ENCODE measurements at places on chromosomes 12 and 14.
A peak's percentile ranks its signal among the peaks of the same experiment; 100 is the strongest.

DNA sequence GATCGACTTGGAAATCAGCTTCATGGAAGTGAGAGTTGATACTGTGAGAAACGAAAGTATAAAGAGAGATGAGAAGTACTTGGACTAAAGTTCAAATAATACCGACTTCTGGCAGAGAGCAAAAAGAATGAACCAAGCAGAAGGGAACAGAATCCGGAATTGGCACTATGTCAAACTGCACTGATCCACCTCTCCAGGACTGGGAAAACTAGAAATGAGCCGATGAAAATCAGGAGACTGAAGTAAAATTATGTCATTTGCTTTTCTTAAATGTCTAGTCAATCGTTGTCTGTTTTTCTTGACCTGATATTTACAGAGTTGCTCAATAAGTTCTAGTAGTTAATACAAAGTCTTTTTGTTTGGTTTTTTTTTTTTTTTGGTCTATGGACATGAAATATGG, 163.0 kb upstream of the FOXG1 start:
- H3K4me1 ChIP-seq = no peaks in the 10 kb centered on the region
- H3K27me3 ChIP-seq = no peaks in the 10 kb centered on the region
- no peak for DNase-seq
- no peak overlapping the region for H3K27ac ChIP-seq
- H3K4me3 ChIP-seq = no peak overlapping the region
- no peaks in the 10 kb centered on the region for H3K36me3 ChIP-seq

- no peaks in the 10 kb centered on the region for H3K4me1 ChIP-seq
- H3K27ac ChIP-seq = no peak overlapping the region
Observed at GRCh38 chr14:69873877-69874780, 5.1 kb upstream of the SMOC1 start.

GRCh38 chr12:42770261-42770660, 180.7 kb upstream of the PRICKLE1 start:
- no peak overlapping the region for H3K27ac ChIP-seq
- no peak for DNase-seq
- no peak overlapping the region for H3K4me3 ChIP-seq
- no peaks in the 10 kb centered on the region for H3K27me3 ChIP-seq

DNA sequence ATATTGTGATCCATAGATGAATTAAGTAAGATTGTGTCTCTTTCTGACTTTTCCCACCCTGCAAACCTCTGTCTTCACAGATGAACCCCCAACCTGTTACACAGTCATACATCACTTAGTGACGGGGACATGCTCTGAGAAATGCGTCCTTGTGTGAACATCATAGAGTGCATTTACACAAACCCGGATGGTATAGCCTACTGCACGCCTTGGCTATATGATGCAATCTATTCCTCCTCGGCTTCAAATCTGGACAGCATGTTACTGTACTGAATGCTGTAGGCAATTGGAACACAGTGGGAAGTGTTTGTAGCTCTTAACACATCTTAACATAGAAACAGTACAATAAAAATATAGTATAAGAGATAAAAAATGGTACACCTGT, 7.4 kb upstream of the TESPA1 start:
- no peak overlapping the region for H3K4me3 ChIP-seq
- no peaks in the 10 kb centered on the region for H3K27me3 ChIP-seq
- peak overlapping the region; percentile 60 for H3K27ac ChIP-seq
- H3K4me1 ChIP-seq = peaks cover 57% of the 10 kb centered on the region
- no peak for DNase-seq
- H3K36me3 ChIP-seq = no peaks in the 10 kb centered on the region

- no peaks in the 10 kb centered on the region for H3K4me1 ChIP-seq
- DNase-seq = no peak
- H3K27ac ChIP-seq = no peak overlapping the region
- no peaks in the 10 kb centered on the region for H3K27me3 ChIP-seq
Observed at GRCh38 chr12:58847901-58848600, 72.3 kb downstream of the LRIG3 start.

- no peaks in the 10 kb centered on the region for H3K36me3 ChIP-seq
- peaks cover 23% of the 10 kb centered on the region for H3K4me1 ChIP-seq
- H3K4me3 ChIP-seq = no peak overlapping the region
Observed at GRCh38 chr12:121773011-121773777, 20.3 kb downstream of the RHOF start.

GRCh38 chr12:88562151-88562550, 18.1 kb downstream of the KITLG start:
- no peak overlapping the region for H3K27ac ChIP-seq
- no peak for DNase-seq
- H3K4me1 ChIP-seq = no peaks in the 10 kb centered on the region
- H3K27me3 ChIP-seq = no peaks in the 10 kb centered on the region

DNA sequence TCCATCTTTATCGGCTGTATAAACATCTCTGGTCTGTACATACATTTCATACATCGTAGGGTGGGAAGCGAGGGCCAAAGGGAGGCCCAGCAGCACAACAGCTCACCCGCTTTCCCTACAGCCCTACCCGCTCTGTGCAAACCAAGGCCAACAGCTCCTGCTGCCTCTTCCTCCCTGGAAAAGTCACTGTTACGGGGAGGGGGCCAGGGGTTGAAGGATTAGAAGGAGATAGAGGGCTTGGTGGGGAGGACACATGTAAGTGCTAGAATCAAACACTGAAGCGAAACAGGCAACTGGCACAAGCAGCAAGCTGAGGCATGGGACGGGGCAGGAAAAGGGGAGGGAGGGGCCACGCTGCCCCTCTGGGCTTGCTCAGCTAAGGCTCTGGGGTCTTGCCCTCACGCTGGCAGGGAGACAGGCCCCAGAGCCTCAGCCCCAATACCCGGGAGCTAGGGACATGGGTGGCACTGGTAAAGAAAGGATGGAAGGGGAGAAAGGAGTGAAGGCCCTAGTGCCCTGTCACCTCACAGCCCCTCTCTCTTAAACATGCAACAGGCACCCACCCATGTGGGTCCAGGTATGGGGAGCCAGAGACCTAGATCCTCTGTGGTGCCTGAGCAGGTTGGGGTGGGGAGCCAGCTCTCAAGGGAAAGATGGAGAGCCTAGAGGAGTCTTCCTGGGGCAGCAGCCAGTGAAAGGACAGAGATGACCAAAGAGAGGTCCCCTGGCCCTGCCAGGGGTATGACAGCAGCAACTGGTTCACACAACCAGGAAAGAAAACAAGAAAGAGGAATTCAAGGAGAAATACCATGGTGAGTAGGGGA, 14.4 kb downstream of the SPRYD3 start:
- peaks cover 7% of the 10 kb centered on the region for H3K4me1 ChIP-seq
- H3K27me3 ChIP-seq = no peaks in the 10 kb centered on the region
- peaks cover 17% of the 10 kb centered on the region for H3K36me3 ChIP-seq
- no peak overlapping the region for H3K4me3 ChIP-seq

- H3K4me3 ChIP-seq = no peak overlapping the region
- H3K4me1 ChIP-seq = no peaks in the 10 kb centered on the region
- no peak for DNase-seq
- no peaks in the 10 kb centered on the region for H3K36me3 ChIP-seq
- H3K27me3 ChIP-seq = no peaks in the 10 kb centered on the region
Observed at GRCh38 chr14:69506241-69506595, 21.7 kb downstream of the PLEKHD1 start.

DNA sequence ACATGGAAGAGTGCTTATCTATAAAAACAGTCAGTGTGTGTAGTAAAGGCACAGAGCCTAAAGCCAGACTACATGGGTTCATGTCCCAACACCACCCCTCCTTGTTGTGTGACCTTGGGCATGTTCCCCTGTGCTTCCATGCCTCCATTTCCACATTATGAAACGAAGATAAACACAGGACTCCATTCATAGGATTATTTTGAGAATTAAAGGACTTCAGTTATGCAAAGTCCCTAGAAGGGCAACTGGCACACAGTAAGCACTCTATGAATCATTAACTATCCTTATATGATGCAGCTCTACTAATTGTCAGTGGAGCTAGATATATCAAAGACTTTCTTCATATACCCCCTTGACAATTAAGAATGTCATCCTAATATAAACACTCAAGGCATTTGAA, 17.8 kb downstream of the IFNG-AS1 start:
- no peak overlapping the region for H3K27ac ChIP-seq
- H3K27me3 ChIP-seq = no peaks in the 10 kb centered on the region
- peaks cover 3% of the 10 kb centered on the region for H3K36me3 ChIP-seq
- no peak for DNase-seq
